ENCODE measurements at places on chromosomes 5 and 9. TPM values are rescaled to one million over a fixed set of nuclear protein-coding genes. Genes with fewer than 3 reads are reported as not detected.

- DNase-seq: no peak
Measured at GRCh38 chr5:79229357-79230174, 6.4 kb upstream of the JMY start.

- no peak for DNase-seq
Measured at GRCh38 chr9:117992006-117992405, 287.8 kb downstream of the TLR4 start.

GRCh38 chr5:54589786-54590185, 72.2 kb downstream of the SNX18 start:
- no peak for DNase-seq

DNA sequence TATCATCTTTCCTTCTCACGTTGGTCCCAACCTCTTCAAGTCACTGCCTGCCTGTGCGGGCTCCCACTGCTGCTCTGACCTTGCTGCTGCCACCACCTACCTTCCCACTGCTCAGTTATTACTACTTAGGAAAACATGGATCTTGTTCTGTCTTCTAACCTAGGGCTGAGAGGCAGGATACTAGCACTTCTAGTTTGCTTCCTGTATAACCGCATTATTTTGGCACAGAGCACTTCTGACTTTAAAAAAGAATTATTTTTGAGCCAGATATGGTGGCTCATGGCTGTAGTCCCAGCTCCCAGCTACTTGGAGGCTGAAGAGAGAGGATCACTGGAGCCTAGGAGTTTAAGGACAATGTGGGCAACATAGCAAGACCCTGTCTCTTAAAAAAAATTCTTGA, 135.4 kb upstream of the GNA14 start:
- no peak for DNase-seq

The PARP8 gene
- 5.4 TPM for total RNA-seq

All from colonic mucosa (tissue), 4 donors.